ENCODE measurements at places on chromosomes 16 and 17.

GRCh38 chr16:81823111-81823510, 44.0 kb downstream of the PLCG2 start:
- no peak for DNase-seq

GRCh38 chr16:57873218-57873617, 70.9 kb upstream of the KIFC3 start:
- no peak for DNase-seq

- no peak for DNase-seq
Observed at GRCh38 chr17:40431231-40431602, 12.0 kb upstream of the IGFBP4 start.

DNA sequence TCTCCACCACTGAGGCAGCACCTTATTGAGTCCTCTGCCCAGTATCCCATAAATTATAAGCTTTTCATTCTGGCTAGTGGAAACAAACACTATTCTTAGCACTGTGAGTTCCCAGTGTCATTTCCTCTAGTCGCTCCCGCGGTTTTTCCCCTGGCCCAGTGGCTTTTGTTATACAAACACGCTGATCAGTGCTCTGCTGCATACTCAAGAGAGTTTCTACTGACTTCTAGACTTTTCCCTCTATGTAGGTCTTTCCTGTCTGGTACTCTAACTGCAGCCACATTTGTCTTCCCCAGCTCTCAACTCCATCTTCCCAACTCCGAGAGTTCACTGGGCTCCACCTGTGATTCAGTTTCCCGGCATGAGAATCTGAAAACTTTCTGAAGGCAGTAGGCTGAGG, 556.6 kb upstream of the SALL1 start:
- no peak for DNase-seq

DNA sequence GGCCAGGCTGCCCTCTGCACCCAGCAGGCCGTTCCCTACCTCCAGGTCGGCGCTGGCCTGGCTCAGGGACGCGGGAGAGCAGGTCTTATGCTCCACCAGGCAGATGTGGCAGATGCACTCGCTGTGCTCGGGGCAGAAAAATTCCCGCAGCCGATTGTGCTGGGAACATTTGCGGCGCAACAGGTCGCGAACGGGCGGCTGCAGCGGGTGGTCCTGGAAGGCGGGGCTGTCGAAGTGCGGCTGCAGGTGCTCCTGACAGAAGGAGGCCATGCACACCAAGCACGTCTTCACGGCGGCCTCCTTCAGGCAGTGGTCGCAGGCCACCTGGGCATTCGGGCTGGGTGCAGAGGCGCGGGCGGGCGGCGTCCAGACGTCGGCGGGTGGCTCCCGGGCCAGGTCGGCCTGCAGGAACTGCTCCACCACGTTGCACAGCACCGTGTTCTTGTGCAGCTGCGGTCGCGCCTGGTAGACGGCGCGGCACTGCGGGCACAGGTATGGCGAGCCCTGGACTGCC, 439 bp downstream of the TRIM25 start:
- DNase-seq, result peak; percentile 27
